ENCODE measurements at places on chromosomes 3 and 15.
A peak's percentile ranks its signal among the peaks of the same experiment; 100 is the strongest.

GRCh38 chr3:87203809-87204208 lies 23.3 kb upstream of the CHMP2B start:
- peak; percentile 1 for DNase-seq

DNA sequence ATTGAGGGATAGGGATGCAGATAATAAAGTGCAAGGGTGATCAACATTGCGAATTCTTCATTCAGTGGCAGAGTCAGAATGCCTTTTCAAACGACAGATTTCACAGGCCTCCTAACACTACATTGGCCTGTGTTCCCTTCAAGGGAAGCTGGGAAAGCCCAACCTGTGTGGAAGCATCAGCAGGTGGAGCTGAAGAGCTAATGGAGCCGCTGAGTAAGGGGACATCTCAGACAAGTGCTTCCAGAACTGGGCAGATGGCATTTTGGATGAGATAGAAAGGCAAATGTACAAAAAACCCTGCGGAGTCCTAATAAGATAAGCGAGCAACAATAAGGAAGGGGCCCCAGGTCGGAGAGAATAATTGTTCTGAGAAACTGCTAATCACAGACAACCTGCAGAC lies 8.5 kb upstream of the SLC24A5 start:
- peak; percentile 97 for DNase-seq

DNA sequence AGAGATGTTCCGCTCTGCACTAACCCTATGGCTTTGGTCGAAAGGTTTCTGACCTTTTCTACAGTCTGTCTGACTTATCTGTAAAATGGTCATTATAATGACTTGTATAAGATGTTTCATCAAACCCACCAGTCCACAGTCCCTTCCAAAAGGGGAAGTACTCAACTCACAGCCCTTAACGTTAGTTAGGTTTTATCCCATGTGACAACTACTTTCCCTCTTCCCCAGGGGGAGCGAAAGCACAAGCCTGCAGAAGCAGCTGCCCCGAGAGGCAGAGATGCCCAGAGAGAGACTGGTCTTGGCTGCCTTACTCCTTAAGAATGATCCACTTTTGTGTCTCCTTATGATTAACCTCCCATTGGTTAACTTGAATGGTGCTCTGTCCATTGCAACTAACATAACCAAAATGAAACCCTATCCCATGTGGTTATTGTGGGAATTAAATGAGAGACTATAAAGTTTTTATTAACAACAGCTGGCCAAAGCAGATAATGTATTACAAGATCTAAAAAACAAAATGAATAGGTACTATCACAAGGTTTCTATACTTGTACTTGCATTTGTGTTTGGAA lies 6.4 kb downstream of the ASTE1 start:
- no peak for DNase-seq

- no peak for DNase-seq
These were observed 252.3 kb upstream of the LRTM1 start for GRCh38 chr3:55180161-55180560.

- no peak for DNase-seq
These were observed 3.7 kb downstream of the MELTF start for GRCh38 chr3:197025736-197026480.

GRCh38 chr3:23288286-23288685 lies 85.2 kb downstream of the UBE2E2 start:
- DNase-seq = no peak

GRCh38 chr3:9384141-9384828 lies 13.1 kb upstream of the SETD5 start:
- no peak for DNase-seq

DNA sequence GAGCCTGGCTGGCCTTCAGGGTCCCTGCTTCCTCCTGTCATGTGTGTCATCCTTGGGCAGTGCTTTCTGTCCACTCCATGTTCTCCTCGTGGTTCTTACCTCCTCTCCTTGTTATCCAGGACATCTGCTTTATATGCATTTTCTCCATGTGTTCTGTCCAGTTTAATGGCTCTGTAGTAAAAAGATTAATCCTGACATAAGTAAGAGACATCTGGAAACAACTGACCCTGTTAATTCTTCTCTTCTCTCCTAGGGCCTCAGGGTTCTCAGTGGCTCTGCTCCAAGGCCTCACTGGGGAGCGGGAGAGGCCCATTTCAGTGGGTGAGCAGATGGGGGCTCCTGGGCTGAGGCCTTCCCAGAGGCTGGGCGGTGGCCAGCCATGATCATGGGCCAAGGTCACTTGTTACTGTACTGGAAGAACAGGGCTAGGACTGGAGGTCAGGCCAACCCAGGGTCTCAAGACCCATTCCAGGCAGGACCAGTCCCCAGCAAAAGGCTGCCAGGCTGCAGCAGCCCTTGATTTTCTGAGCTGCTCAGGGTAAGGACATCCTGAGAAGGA lies 20.2 kb upstream of the CDCP1 start:
- no peak for DNase-seq

DNA sequence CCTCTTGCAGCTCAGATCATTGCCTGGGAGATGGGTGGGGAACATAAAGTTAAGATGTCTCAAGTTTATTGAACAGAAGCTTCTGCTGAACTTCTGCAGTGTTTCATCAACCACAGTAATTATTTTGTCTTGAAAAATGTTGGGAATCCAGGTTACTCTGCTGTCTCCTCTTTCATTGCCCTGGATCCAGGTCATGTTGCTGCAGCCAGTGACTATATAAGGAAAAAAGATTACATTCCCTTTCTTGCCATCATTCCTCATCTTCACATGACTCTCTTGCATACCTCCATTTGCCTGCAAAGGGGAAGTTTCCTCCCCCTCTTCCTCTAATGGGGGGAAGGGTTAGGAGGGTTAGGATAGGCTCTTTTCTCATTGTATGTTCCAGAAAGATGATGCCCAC lies 15.1 kb downstream of the GMNC start:
- no peak for DNase-seq

DNA sequence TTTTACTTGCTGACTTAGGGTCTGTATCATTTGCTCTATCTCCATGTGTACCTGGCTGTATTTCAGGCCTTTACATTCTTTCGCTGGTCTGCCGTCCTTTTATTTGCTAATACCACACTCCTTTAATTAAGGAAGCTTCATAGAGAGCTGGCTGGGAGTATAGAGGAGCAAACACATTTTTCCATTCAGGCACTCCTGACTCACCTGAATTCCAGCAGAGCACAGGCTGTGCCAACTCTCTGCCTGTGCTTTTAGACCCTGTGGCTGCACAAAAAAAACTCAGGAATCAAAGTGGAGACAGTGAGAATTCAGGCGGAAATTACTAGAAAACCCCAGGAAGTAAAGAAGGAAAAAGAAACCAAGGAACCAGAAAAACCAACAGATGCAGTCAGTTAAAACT lies 29.0 kb upstream of the ATP10A start:
- DNase-seq = no peak

DNA sequence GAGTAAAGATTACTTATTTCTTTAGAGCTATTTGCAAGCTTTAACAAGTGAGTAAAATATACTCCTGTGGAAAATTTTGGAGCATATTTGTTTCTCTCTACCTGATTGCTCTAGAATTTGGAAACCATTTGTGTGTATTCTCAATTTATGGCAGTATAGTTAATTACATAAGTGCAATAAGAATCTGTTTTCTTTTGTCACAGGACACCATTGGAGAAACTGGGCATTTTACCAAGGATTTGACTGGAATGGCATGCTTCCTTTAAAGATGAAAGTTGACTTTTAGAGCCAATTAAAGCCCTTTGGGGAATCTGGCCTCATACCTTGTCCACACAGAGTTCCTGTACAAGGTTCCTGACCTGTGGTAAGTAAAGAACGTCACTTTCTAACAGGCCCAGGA lies 38.4 kb downstream of the PAQR5 start:
- no peak for DNase-seq

DNA sequence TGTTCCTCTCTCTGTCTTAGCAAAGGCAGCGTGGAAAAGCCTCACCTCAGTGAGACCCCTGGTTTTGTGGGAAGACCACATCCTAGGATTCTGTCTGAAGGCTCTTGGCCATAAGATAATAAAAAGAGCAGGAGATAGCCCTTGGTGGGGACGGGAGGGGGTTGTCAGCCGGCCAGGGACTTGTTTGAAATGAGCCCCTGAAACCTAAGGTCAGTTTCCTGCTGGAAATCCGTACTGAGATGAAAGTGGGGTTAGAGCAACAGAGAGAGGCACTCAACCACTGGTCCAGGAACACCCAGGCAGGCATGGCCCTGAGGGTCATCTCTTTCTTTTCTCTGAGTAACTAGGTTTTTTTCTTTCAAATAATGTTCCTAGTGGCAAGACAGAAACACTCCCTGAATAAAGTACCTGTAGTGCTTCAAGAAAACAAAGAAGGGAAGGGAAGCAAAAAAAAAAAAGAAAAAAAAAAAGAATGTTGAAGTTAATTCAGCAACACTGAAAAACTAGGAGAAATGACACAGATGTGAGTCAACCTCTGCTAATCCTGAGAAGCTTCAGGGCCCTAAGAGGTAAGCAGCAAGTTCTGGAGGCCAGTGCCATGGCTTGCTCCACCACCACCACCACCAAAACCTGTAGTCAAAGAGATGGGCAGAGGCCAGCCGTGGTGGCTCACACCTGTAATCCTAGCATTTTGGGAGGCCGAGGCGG lies 3.2 kb downstream of the ITGB5 start:
- no peak for DNase-seq

DNA sequence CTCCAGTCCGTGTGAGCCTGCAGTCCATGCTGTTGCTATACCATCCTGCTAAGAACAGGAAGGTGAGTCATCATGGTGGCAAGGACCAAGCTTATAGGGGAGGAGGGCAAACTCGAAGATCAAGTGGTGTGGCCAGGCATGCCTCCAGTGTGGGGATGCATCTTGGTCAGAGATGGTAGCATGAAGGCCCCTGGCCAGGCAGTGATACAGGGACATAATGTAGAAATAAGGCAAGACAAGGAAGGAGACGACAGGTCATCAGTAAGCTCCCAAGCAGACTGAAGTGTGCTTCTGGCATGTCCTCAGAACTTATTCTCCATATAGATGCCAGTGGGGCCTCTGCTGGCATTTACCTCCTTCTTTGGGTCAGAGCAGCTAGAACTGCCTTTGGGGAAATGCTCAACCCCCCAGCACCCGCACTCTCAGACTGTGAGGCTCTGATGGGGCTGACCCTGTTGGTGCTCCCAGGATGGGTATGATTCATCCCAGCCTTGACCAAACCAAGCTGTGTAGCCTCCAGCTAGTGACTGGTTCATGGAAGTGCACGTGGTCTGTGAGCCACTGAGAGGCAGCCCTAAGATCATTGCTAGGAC lies 52.5 kb upstream of the ATP2B2 start:
- DNase-seq = no peak

GRCh38 chr3:14760185-14760584 lies 58.6 kb upstream of the FGD5 start:
- DNase-seq = no peak

DNA sequence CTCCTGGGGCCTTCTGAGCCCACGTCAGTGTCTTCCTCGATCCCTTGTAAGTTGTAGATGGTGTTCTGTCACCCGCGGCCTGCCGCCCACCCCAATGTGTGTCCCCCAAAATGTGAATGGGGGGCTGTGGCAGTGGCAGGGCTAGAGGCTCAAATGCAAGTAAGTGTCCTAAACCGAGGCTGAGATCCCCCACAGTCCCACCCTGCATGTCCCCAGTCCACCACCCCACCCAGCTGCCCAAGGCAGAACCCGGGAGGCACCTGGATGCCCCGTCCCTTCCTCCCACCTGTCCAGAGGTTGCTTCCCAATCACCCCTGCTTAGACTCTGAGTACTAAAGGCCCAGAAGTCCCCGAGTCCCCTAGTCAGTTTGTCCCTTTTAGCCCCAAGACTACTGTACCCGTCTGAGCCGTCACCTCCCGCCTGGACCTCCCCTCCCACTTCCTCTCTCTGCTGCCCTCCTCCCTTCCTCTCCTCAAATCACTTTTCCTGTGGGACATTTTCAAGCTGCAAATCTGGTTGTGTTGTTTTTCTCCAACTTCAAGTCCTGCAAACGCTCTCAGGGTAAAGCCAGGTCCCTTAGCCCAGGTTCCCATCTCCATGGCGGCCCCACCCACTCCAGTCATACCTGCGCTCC lies 11.8 kb upstream of the PLXND1 start:
- DNase-seq = no peak

DNA sequence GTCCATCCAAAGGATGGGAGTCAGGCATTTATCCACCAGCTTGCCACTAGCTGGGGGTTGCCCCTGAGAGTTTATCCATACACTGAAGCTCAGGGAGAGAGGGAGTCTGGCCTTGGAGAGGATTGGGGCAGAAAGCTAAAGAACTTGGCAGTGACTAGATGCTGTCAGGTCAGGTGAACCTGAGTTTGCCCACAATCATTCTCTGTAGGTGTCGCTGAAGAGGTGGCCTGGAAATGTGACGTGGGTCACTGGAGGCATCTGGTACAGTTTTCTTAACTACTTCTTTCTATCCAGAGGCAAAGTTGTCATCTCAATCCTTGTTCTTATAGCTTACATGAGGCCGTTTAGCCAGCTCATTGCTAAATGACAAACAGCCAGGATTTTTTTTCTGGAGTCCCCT lies 298.0 kb upstream of the CTNNB1 start:
- DNase-seq = no peak

- peak; percentile 21 for DNase-seq
These were observed 48.6 kb downstream of the LPP start for GRCh38 chr3:188202358-188203138.

- DNase-seq = no peak
These were observed 66.9 kb upstream of the NTRK3 start for GRCh38 chr15:88323468-88323867.

DNA sequence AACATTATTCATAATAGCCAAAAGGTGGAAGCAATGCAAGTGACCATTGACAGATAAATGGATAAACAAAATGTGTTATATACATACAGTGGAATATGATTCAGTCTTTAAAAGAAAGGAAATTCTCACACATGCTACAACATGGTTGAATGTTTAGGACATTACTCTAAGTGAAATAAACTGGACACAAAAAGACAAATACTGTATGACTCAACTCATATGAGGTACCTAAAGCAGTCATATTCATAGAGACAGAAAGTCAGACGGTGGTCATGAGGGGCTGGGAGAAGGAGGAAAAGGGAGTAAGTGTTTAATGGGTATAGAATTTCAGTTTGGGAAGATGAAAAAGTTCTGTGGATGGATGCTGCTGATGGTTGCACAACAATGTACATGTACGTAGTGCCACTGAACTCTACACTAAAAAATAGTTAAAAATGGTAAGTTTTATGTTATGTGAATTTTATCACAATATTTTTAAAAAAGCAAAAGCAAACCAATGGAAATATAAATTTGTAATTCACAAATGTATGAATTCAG lies 5.3 kb downstream of the TXNRD3 start:
- DNase-seq = no peak

- DNase-seq = no peak
These were observed 285.2 kb upstream of the MME start for GRCh38 chr3:154794814-154795445.

DNA sequence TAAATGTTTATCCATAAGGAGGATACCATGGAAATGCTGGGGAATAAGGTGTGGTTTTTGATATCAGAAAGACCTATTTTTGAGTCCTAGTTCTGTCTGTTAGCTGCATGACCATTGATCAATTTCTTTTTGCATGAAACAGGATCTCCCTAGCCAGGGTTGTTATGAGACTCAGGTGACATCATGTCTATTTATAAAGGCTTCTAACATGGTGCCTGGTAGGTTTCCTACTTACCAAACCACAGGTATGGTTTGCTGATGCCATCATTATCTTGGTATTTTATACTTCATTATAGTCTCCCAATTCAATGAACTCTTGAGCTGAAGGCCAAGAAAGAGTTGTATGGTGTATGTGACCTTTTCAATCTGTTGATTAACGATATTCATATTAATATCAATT lies 144.0 kb downstream of the CLSTN2 start:
- DNase-seq = no peak

Measured in NCI-H82 (cell line).